ENCODE measurements at places on chromosomes 4 and X. TPM values are rescaled to one million over a fixed set of nuclear protein-coding genes. Genes with fewer than 3 reads are reported as not detected.

Gene DUSP9
- total RNA-seq = not detected

Gene MAMLD1
- 0.92 TPM for total RNA-seq

Gene PGM2
- total RNA-seq = 42.3 TPM

Gene TCEAL2
- 0.13 TPM for total RNA-seq

Gene ASMTL
- 11.9 TPM for total RNA-seq

Gene FGFBP1
- not detected for total RNA-seq
